ENCODE measurements at places on chromosomes 5 and 9.
A peak's percentile ranks its signal among the peaks of the same experiment; 100 is the strongest.

DNA sequence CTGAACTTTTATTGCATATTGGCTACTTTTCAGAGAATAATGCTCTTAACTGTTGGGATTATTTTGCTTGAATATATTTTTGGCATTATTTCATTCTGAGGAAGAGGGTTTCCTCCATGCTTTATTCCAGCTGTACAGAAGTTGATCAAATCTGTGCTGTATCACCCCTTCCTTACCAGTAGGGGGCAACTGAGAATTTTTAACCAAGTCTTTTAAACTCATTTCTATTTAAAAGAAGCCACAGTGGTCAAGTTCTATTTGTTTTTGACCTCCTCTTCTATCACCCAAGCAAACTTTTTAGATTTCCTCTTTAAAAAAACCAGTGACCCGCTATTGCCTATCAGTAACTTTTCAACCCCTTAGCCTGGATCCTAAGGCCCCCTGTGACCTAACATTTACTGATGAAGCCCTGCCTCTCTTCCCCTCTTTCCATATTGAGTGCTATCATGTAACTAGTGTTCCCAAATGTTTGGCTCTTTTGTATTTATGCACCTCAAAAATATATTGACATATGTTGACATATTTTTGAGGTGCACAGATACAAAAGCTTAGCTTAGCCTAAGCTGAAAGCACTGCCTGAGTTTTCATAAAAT, 80.6 kb downstream of the FBXO4 start:
- DNase-seq = no peak
- no peak overlapping the region for H3K27ac ChIP-seq
- peaks cover 3% of the 10 kb centered on the region for H3K27me3 ChIP-seq

GRCh38 chr5:61002611-61003355, 57.8 kb downstream of the NDUFAF2 start:
- no peak overlapping the region for H3K27ac ChIP-seq
- H3K36me3 ChIP-seq = peaks cover 6% of the 10 kb centered on the region
- DNase-seq = no peak
- H3K4me3 ChIP-seq = no peak overlapping the region
- H3K27me3 ChIP-seq = no peaks in the 10 kb centered on the region

GRCh38 chr5:67746103-67746502, 469.5 kb upstream of the PIK3R1 start:
- no peaks in the 10 kb centered on the region for H3K36me3 ChIP-seq
- peaks cover 3% of the 10 kb centered on the region for H3K27me3 ChIP-seq
- no peak overlapping the region for H3K4me3 ChIP-seq
- no peaks in the 10 kb centered on the region for H3K4me1 ChIP-seq
- no peak overlapping the region for H3K27ac ChIP-seq

DNA sequence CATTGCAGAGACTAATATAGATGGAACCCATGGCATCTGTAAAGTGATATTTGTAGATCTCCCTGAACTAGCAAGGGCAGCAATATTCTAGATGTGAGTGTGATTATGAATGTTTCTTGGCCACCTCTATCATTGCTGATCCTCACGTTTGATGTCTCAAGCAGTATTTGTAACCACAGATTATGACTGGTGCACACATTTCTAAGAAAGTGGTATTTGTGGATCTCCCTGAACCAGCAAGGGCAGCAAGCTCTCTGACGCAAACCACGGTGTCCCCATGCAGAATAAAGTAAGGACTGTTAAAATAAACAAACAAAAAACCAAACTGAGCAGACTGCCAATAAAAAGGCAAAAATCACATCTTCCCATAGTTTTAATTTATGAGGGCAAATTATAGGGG, 301.3 kb downstream of the CSNK1G3 start:
- H3K4me1 ChIP-seq = no peaks in the 10 kb centered on the region
- H3K36me3 ChIP-seq = no peaks in the 10 kb centered on the region
- no peaks in the 10 kb centered on the region for H3K27me3 ChIP-seq
- no peak overlapping the region for H3K4me3 ChIP-seq

DNA sequence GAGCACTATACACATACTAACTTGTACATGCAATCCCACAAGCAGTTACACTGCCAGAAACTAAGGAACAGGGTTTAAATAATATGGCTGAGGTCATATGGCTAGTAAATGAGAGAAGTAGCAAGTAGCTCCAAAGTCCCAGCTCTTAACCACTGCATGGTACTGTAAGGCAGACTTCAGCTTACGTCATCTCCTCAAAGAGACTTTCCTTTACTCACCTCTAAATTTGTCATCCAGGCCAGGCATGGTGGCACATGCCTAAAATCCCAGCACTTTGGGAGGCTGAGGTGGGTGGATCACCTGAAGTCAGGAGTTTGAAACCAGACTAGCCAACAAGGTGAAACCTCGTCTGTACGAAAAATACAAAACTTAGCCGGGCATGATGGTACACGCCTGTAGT, 20.4 kb upstream of the SELENOP start:
- H3K36me3 ChIP-seq = no peaks in the 10 kb centered on the region
- DNase-seq = no peak
- no peaks in the 10 kb centered on the region for H3K4me1 ChIP-seq
- H3K27ac ChIP-seq = no peak overlapping the region

DNA sequence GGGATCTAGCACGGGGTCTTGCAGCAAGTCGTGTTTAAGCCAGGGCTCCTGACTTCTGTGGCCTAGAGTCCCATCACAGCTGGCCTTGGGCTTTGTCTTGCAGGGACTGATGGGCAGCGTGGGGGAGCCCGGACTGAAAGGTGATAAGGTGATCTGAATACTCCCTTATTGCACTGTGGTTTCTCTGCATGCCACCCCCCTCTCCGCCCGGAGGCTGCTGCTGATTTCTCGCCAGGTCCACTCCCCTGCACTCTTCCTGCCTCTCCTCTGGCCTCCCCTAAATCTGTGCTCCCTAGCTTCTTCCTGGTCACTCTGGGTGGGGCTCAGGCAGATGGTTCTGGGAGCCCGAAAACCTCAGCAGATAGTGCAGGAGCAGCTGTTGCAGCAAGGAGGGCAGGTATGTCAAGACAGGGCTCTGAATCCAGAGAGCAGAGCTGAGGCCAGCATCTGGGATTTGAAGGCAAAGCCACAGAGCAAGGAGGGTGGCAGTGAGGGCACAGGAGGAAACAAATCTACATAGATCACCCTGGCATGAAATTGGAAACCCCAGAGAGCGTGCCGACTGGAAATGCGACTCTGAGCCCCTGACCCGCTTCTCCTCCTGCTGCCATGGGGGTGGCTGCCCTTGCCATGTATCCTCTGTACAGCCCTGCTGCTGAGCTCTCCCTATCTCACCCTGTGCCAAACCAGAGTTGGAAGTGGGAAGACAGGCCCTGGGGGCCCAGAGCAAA, 76.5 kb downstream of the COL27A1 start:
- no peak overlapping the region for H3K27ac ChIP-seq
- DNase-seq = no peak
- peaks cover 3% of the 10 kb centered on the region for H3K27me3 ChIP-seq
- peaks cover 4% of the 10 kb centered on the region for H3K4me1 ChIP-seq
- no peak overlapping the region for H3K4me3 ChIP-seq
- H3K36me3 ChIP-seq = no peaks in the 10 kb centered on the region

DNA sequence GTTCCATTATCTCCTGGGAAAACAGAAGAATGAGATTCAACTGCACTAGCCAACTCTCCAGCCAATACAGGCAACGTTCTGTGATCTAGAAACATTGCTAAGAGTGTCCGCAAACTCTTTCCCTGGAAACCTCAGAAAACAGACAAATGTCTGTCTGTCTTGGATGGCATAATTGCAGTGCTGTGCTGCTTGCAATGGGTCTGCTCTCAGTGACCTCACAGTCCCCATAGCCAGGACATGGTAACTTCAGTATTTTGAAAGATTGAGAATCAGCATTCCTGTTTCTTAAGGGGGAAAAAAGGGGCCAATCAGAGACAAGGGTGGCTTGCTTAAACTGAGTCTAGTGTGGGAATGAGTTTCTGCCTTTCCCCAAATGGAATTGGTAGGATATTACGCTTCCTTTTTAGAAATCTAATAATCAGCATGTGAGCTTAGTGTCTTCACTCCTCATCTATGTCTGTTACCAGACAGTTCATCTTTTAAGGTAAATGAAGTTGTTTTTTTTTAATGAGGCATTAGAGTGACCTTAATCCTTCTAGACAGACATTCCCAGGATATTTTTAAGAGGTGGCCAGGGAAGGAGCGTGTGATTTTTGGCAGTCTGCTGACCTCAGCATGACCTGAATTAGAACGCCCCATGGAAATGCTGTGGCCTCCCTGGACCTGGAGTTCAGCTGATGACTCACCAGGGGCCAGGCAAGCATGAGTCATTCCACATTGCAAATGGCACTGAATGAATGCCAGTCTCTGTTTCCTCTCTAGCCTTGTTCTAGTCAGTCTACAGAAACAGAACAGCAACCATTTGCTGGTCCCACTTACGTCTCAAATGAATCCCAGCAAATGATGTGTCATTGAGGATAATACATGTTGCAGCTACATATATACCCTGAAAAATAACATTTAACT, 210.2 kb upstream of the ACTBL2 start:
- H3K4me1 ChIP-seq = peaks cover 4% of the 10 kb centered on the region
- peak; percentile 58 for DNase-seq
- no peaks in the 10 kb centered on the region for H3K27me3 ChIP-seq
- H3K4me3 ChIP-seq = no peak overlapping the region
- no peaks in the 10 kb centered on the region for H3K36me3 ChIP-seq

DNA sequence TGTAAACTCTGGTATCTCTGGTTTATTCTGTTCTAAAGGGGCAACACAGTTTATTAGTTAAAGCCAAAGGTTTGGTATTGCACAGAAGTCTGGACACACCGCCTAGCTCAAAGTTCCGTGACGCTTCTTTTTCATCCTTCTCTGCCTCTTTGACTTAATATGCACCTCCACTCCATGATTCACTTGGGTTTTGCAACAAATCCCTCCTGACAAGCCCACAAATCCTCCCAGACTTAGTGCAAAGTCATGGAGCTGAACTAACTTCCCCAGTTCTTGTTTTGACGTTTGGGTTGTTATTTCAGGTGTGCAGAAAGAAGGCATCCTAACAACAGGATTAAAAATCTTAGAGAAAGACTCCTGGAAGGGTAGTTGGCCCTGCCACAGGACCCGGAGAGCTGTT, 441.6 kb upstream of the DMAC1 start:
- no peak overlapping the region for H3K4me3 ChIP-seq
- H3K36me3 ChIP-seq = no peaks in the 10 kb centered on the region
- no peak overlapping the region for H3K27ac ChIP-seq
- peaks cover 2% of the 10 kb centered on the region for H3K27me3 ChIP-seq

- no peak overlapping the region for H3K27ac ChIP-seq
- H3K4me3 ChIP-seq = no peak overlapping the region
- no peaks in the 10 kb centered on the region for H3K4me1 ChIP-seq
- DNase-seq = no peak
- no peaks in the 10 kb centered on the region for H3K27me3 ChIP-seq
Observed at GRCh38 chr5:173764332-173765028, 123.7 kb upstream of the CPEB4 start.

GRCh38 chr5:58412081-58412480, 47.8 kb downstream of the PLK2 start:
- H3K36me3 ChIP-seq = no peaks in the 10 kb centered on the region
- DNase-seq = no peak
- no peak overlapping the region for H3K27ac ChIP-seq
- H3K4me1 ChIP-seq = no peaks in the 10 kb centered on the region
- peaks cover 11% of the 10 kb centered on the region for H3K27me3 ChIP-seq
